ENCODE measurements at places on chromosomes 5 and 9. TPM values are rescaled to one million over a fixed set of nuclear protein-coding genes. Genes with fewer than 3 reads are reported as not detected.

DNA sequence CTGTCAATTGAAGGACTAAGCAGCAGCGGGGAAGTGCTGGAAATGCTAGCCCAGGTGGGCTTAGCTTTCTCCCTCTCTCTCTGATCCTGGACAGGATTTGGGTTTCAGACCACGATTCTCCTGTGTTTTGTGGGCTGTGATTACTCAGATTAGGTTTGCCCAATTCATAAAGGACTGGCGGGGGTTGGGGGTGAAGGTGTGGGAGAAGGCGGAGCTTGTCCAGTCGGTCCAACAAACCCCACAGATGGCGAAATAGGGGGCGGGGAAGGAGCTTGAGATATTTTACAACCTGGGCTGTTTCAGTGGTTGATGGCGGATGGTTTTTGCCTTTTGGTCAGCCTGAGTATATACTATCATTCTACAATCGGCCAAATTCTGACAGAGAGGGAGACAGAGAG, 35.2 kb downstream of the PCDHAC2 start:
- no peaks in the 10 kb centered on the region for H3K36me3 ChIP-seq
- no peak for DNase-seq
- H3K27me3 ChIP-seq: peaks cover 17% of the 10 kb centered on the region
- H3K4me3 ChIP-seq: no peak overlapping the region
- no peaks in the 10 kb centered on the region for H3K4me1 ChIP-seq

DNA sequence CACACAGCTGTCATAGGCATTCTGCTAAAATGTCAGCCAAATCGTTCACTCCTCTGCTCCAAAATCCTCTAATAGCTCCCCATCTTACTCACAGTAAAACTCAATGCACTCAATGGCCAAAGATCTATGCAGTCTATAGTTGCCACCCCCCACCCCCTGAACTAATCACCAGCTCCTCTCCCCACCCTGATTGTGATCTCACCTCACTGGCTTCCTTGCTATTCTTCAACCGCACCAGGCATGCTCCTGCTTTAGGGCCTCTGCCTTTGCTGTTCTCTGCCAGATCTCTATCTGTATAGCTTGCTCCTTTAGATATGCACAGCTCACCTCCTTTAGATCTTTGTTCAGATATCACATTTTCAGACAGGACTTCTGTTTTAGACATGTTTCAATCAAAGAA, 33.2 kb upstream of the SNX2 start:
- H3K4me3 ChIP-seq: no peak overlapping the region
- H3K27ac ChIP-seq: no peak overlapping the region
- H3K27me3 ChIP-seq: peaks cover 5% of the 10 kb centered on the region
- no peaks in the 10 kb centered on the region for H3K36me3 ChIP-seq
- no peaks in the 10 kb centered on the region for H3K4me1 ChIP-seq
- no peak for DNase-seq

The PSD2 gene
- not detected for total RNA-seq

DNA sequence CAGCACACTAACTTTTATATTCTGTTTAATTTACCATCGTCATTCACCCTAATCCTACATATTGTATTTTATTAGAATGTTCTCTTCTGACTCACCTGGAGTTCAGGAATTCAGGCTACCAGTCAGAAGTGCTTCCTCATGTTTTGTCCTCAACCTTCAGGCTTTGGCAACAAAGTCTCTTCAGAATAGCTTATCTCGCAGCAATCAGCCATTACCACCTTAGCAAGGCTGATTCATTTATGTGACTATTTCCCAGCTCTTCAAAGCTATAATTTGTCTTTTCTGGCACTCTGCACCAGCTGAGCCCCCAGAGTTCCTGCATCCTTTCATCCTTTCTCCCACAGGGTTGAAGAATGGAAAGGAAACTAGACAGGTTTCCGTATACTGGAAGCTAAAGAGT, 365.5 kb upstream of the CDH18 start:
- H3K4me1 ChIP-seq: no peaks in the 10 kb centered on the region
- H3K27ac ChIP-seq: no peak overlapping the region
- H3K36me3 ChIP-seq: no peaks in the 10 kb centered on the region
- no peaks in the 10 kb centered on the region for H3K27me3 ChIP-seq
- no peak overlapping the region for H3K4me3 ChIP-seq

The PAPPA gene
- total RNA-seq: not detected

DNA sequence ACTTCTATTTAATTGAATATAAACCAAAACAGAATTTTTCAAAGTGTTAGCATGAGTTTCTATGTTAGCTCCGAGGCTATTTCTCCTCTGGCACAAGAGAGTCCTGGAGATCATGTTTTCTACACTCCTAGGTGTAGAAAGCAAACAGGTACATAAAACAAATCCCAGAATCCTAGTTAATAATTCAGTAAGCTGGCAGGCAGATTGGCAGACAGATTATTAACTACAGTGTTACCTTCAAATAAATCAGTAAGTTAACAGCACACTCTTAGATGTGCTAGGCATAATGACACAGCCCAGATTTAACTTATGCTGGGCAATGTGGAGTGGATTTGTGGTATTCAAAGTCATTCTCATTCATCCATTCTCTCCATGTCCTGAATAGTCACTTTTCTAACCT, 282.8 kb upstream of the RPS23 start:
- no peaks in the 10 kb centered on the region for H3K4me1 ChIP-seq
- H3K36me3 ChIP-seq: no peaks in the 10 kb centered on the region
- no peak for DNase-seq
- no peak overlapping the region for H3K4me3 ChIP-seq

DNA sequence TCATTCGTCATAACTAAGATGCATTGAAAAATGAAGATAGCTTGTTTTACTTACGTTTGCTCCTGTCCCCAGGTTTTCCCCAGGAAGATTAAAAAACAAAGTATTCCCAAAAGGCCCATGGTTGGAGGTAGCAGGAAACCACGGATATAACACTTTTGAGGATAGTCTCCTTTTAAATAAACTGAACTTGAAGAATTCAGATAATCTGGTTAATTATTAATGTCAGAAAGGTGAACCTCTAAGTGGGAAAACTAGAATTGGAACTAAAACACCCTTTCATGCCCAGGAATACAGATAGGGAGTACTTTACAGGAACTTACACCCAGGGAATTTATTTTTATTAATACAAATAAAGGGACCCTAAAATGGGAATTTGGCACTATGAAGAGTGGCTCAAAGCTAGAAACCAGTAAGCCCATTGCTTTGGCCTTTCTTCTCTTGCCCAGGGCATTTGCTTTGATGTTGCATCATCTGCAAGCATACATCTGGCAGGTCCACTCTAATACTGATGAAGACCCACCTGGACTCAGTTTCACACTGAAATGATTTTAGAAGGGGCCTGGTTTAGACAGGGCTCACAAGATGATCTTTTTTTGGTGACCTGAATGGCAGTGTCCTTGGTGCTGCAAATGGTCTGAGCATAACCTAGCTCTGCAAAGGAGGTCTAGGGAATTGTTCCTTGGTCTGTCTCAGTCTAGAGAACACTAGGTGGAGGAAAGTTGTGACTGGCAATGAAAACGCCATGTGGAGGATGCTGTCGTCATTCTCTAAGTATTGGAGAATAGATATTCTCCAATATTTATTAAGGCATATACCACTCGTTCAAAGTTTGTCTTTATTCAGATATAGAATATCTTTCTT, at the start of gene C5:
Gene C5 (minus strand): TSS at position 148 of the 861 bp plus-strand sequence. CDS start 29 bp downstream, at position 119.
- H3K27me3 ChIP-seq: no peaks in the 10 kb centered on the region
- H3K4me3 ChIP-seq: no peak within 1 kb of the TSS
- H3K36me3 ChIP-seq: peaks cover 1% of the 10 kb centered on the region
- no peak within 1 kb of the TSS for H3K27ac ChIP-seq

GRCh38 chr9:126628969-126629674, 15.4 kb downstream of the LMX1B start:
- no peak overlapping the region for H3K4me3 ChIP-seq
- H3K36me3 ChIP-seq: no peaks in the 10 kb centered on the region
- peaks cover 5% of the 10 kb centered on the region for H3K4me1 ChIP-seq
- DNase-seq: no peak
- no peak overlapping the region for H3K27ac ChIP-seq

DNA sequence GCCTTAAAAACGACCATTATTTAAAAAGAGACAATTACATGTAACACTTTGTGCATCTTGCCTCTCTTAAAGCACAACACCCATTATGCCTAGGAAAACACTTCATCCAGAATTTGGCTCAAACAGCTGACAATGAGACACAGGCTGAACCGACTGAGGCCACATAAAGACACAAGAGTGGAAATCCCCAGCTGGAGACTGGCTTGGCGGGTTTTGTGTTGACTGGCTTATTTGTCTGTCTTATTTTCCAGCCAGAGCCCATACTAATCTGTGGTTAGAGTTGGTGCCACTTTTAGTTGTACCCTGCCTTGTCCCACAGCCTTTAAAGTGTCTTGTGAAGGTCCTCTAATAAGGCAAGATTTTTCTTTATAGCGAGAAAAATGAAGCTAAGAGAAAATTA, 21.2 kb downstream of the TRIM14 start:
- H3K4me1 ChIP-seq: peaks cover 54% of the 10 kb centered on the region
- no peaks in the 10 kb centered on the region for H3K27me3 ChIP-seq
- DNase-seq: peak; percentile 66
- no peak overlapping the region for H3K4me3 ChIP-seq

GRCh38 chr5:126234563-126235195, 188.5 kb upstream of the GRAMD2B start:
- no peak for DNase-seq
- H3K36me3 ChIP-seq: no peaks in the 10 kb centered on the region
- no peak overlapping the region for H3K27ac ChIP-seq
- no peak overlapping the region for H3K4me3 ChIP-seq
- H3K27me3 ChIP-seq: no peaks in the 10 kb centered on the region

The KIF20A gene
- 61.7 TPM for total RNA-seq

DNA sequence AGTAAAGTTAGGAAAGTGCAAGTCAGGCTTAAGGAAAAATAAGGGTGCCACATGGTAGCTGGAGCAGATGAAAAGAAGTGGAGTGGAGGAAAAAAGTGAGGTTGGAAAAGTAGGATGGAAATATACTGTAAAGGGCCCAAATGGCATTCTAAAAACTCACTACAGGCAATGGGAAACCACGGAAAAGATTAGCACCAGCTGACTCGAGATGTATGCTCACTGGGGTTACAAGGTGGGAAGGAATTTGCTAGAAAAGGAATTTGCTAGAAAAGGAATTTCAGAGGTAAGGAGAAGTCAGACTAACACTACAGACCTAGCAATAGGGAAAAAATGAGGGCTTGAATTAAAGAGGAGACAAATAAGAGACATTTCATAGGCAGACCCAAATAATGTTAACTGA, 3.6 kb downstream of the PSMD5 start:
- peaks cover 43% of the 10 kb centered on the region for H3K36me3 ChIP-seq
- no peak for DNase-seq
- no peaks in the 10 kb centered on the region for H3K27me3 ChIP-seq
- H3K4me1 ChIP-seq: peaks cover 58% of the 10 kb centered on the region

DNA sequence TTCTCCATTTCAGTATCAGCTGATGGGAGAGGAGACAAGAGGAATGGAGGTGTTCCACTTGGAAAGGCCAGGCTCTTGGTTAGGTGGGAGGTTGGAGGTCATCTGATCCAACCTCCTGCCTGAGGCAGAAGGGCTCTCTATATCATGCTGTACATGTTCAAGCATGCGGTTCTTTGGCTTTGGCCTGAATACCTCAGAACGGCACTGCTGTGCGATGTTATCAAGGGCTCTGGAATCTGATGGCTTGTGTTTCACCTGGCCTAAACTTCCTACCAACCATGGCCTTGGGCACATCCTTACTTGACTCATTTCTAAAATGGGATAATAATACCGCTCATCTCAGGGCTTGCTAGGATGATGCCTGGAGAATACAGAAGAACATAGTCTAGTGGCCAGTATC, 90.1 kb upstream of the FAM169A start:
- H3K27me3 ChIP-seq: peaks cover 7% of the 10 kb centered on the region
- H3K4me3 ChIP-seq: no peak overlapping the region
- H3K27ac ChIP-seq: no peak overlapping the region
- DNase-seq: no peak

The LMX1B gene
- not detected for total RNA-seq

- DNase-seq: no peak
- no peak overlapping the region for H3K27ac ChIP-seq
- H3K27me3 ChIP-seq: peaks cover 41% of the 10 kb centered on the region
- no peak overlapping the region for H3K4me3 ChIP-seq
Observed at GRCh38 chr9:73007966-73008672, 55.3 kb upstream of the ALDH1A1 start.

GRCh38 chr5:119524485-119524884, 72.2 kb downstream of the HSD17B4 start:
- DNase-seq: no peak
- H3K27me3 ChIP-seq: no peaks in the 10 kb centered on the region
- H3K4me1 ChIP-seq: no peaks in the 10 kb centered on the region
- H3K4me3 ChIP-seq: no peak overlapping the region
- no peak overlapping the region for H3K27ac ChIP-seq

- H3K4me3 ChIP-seq: no peak overlapping the region
- no peaks in the 10 kb centered on the region for H3K27me3 ChIP-seq
- H3K27ac ChIP-seq: no peak overlapping the region
- no peaks in the 10 kb centered on the region for H3K36me3 ChIP-seq
- no peak for DNase-seq
Observed at GRCh38 chr5:23389291-23390101, 117.9 kb upstream of the PRDM9 start.

GRCh38 chr9:106482733-106483132, 380.2 kb upstream of the ZNF462 start:
- H3K4me3 ChIP-seq: no peak overlapping the region
- no peak for DNase-seq
- H3K27me3 ChIP-seq: no peaks in the 10 kb centered on the region
- no peaks in the 10 kb centered on the region for H3K36me3 ChIP-seq
- H3K27ac ChIP-seq: no peak overlapping the region

The SLC6A19 gene
- not detected for total RNA-seq

- no peak overlapping the region for H3K4me3 ChIP-seq
- H3K27me3 ChIP-seq: no peaks in the 10 kb centered on the region
- H3K4me1 ChIP-seq: peaks cover 18% of the 10 kb centered on the region
- H3K36me3 ChIP-seq: no peaks in the 10 kb centered on the region
Observed at GRCh38 chr5:79702606-79703380, 13.2 kb downstream of the CMYA5 start.

The MTMR12 gene
- 23.3 TPM for total RNA-seq

GRCh38 chr5:66807743-66808142, 211.6 kb downstream of the MAST4 start:
- H3K27ac ChIP-seq: no peak overlapping the region
- no peak for DNase-seq
- H3K4me3 ChIP-seq: no peak overlapping the region
- H3K36me3 ChIP-seq: no peaks in the 10 kb centered on the region
- peaks cover 13% of the 10 kb centered on the region for H3K4me1 ChIP-seq

DNA sequence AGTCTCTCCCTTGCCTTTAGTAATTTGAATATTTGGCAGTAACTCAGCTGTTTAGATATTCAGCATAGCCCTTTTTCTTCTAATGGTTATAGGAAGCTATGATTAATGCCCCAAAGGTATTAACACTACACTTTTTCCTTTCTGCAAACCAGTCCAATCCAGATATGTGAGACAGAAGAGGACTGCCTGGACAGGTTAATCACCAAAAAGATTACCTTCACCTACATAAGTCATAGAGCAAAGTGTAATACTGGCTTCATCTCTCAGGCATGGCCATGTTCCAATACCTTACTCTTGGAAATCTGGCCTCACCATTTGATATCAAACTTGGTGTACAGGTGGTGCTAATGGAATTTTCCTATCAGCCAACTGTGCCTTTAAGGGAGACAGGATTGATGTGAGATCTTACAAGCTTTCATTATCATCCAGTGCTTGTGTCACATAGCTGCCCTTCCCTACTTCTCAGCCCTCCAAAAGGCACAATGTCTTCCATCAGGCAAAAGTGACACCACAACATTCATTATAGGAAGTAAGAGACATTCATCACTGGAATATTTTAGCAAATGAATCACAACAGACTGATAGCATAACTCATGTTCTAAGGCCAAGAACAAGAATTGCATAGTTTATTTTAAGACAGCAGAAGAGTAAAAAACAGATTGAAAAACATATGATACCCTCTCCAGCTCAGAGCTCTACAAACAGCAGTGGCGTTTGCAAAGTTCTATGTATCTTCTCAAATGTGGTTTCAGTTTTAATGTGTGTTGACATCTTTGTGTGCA, 91.2 kb upstream of the PAM start:
- H3K36me3 ChIP-seq: no peaks in the 10 kb centered on the region
- DNase-seq: no peak
- H3K27ac ChIP-seq: no peak overlapping the region
